Esophagus mucosa (tissue), 1 donor: ENCODE measurements at places on chromosomes 4 and X. TPM values are rescaled to one million over a fixed set of nuclear protein-coding genes. Genes with fewer than 3 reads are reported as not detected.
A peak's percentile ranks its signal among the peaks of the same experiment; 100 is the strongest.

- ATAC-seq, result no peak
Measured at GRCh38 chr4:54482529-54483200, 175.1 kb upstream of the KIT start.

The SH3RF1 gene
- total RNA-seq, result 5.4 TPM

- ATAC-seq, result no peak
Measured at GRCh38 chr4:78937837-78938236, 1.4 kb downstream of the PAQR3 start.

- ATAC-seq, result no peak
Measured at GRCh38 chrX:57822818-57823217, 87.4 kb downstream of the ZXDA start.

The MTCP1 gene
- total RNA-seq, result 14.9 TPM

DNA sequence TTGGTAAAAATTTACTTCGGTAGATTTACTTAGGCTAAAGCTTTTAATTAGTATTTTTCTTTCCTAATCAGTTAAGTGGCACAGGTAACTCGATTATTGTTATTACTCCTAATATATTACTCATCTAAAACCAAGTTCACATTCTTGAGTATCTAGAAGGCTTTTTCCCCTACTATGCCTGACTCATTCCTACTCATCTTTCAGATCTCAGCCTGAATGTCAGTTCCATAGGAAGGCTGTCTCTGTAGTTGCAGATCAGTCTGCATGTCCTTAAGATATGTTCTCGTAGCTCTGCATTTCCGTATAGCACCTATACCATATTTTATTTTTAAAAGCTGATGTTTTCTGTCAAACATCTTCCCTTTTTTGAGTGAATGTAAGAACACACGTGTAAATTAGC lies 5.9 kb upstream of the FAM184B start:
- no peak for ATAC-seq

- ATAC-seq, result peak; percentile 79
Measured at GRCh38 chr4:184384056-184384809, 90.1 kb downstream of the IRF2 start.

DNA sequence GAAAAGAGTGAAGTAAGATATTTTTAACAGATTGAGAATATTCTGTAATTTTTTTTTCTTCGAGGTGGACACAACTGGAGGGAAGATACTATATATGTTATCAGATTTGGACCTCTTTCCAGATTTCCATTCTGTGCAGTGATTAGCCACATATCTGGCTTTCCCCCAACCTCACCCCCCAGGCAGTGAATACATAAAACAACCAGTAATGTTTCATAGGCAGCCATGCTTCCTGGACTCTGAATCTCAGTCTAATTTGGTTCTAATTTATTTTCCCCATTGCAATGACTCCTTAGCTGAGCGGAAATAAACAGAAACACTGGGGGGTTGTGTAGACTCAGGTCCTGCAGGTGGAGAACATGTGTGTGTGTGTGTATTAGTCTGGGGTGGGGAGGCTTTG lies 226.5 kb downstream of the FBXW7 start:
- ATAC-seq, result no peak

DNA sequence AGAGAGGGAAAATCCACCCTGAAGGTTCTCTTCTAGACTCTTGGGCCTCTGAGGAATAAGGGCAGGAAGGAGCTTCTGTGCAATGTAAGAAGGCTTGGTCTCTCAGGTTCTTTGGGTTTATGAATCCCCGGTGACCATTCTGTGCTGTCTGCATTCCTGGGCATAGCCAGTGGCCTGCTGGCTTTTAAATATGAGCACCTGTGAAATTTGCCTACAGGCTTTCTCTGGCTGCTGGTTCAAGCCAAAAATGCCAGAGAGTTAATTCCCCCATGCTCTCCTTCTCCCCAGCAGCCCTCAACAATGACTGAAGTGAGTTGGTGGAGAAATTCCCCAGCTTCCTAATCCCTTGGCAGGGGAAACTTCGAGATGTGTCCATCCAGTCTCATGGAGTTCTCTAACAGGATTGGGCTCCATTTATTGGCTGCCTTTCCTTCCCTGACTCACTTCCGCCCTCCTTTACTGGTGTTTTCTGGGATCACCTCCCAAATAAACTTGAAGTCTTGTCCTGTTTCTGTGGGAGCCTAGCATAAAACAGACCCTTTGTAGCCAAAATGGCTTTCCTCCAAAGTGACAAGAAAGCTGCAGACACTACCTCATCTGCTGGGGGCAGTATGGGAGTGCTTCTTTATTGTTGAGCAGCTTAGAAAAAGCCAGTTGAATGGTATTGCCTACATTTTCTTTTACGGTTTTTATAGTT lies 179.4 kb upstream of the CASK start:
- no peak for ATAC-seq

GRCh38 chrX:43880425-43880824 lies 1.8 kb downstream of the MAOB start:
- peak; percentile 40 for ATAC-seq

DNA sequence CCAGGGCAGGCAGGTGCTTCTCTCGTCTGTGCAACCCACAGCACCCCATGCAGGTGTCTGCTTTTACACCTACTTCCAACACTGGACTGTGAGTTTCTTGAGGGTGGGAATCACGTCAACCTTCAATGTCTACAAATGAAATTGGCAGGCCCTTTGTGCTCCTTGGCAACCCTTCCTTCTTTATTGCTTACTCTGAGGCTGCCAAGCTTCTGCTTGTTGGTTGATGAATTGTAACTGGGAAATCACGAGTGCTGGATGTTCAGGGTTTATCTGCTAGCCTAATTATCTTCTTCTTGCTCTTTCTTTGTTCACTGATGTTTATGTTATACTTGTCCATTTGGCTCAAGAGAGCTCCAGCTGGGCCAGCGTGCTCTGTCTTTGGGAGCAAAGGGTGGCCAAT lies 2.5 kb upstream of the DGAT2L6 start:
- no peak for ATAC-seq

GRCh38 chr4:76060506-76060905 lies 14.0 kb upstream of the ART3 start:
- ATAC-seq, result no peak

The ATP2B3 gene
- not detected for total RNA-seq

The PPP1R2C gene
- not detected for total RNA-seq
